ENCODE measurements at places on chromosomes 13 and 19. TPM values are rescaled to one million over a fixed set of nuclear protein-coding genes. Genes with fewer than 3 reads are reported as not detected.

VAV1 gene
- total RNA-seq, result 4.4 TPM

LPAR6 gene
- 4.8 TPM for total RNA-seq

KISS1R gene
- 2.2 TPM for total RNA-seq

C19orf73 gene
- total RNA-seq, result 2.7 TPM

ZNF90 gene
- 0.67 TPM for total RNA-seq

MCEMP1 gene
- total RNA-seq, result not detected

RAP2A gene
- 127 TPM for total RNA-seq

KIR3DL1 gene
- total RNA-seq, result not detected

ZNF628 gene
- total RNA-seq, result 10.2 TPM

SELENOW gene
- 570 TPM for total RNA-seq

ZNF443 gene
- 3.3 TPM for total RNA-seq

ZNF667 gene
- 31.8 TPM for total RNA-seq

CABP5 gene
- not detected for total RNA-seq

ZNF507 gene
- 34.1 TPM for total RNA-seq

C19orf81 gene
- total RNA-seq, result 6.9 TPM

KLK4 gene
- total RNA-seq, result not detected

TNNI3 gene
- total RNA-seq, result not detected

PRR36 gene
- 46.4 TPM for total RNA-seq

VSTM2B gene
- total RNA-seq, result 39.6 TPM

LSR gene
- total RNA-seq, result 9.7 TPM

MYBPC2 gene
- 0.56 TPM for total RNA-seq

GNA15 gene
- total RNA-seq, result 5.2 TPM

CYP4F2 gene
- total RNA-seq, result not detected

TNFSF11 gene
- total RNA-seq, result not detected

HIF3A gene
- total RNA-seq, result 73.8 TPM

All from dorsolateral prefrontal cortex (tissue), 122 donors.